ENCODE measurements at places on chromosomes 12 and 14.

- H3K36me3 ChIP-seq = no peaks in the 10 kb centered on the region
- no peaks in the 10 kb centered on the region for H3K4me1 ChIP-seq
- no peak for DNase-seq
- no peaks in the 10 kb centered on the region for H3K27me3 ChIP-seq
- H3K27ac ChIP-seq = no peak overlapping the region
- no peak overlapping the region for H3K4me3 ChIP-seq
These were observed 100.5 kb downstream of the EXOC5 start for GRCh38 chr14:57168138-57168679.

DNA sequence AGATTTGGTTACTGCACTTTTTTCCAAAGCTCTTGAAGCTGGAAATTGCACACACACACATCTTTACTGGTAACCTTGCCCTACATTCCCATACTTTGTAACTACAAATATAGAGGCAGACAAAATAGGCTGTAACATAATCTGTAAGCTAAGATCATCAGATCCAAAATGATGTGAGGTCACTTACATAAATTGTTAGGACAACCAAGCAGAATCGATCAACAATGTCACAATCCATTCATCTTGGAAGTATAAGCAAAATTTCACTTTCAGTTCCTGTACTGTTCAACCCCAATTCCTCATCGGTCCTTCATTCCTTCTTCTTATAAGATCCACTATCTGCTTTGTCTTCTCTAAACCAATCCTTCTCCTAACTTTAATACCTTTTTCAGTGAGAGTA is 72.6 kb downstream of the EPS8 start:
- H3K27ac ChIP-seq = no peak overlapping the region
- DNase-seq = no peak
- H3K27me3 ChIP-seq = no peaks in the 10 kb centered on the region
- no peak overlapping the region for H3K4me3 ChIP-seq
- peaks cover 75% of the 10 kb centered on the region for H3K4me1 ChIP-seq

DNA sequence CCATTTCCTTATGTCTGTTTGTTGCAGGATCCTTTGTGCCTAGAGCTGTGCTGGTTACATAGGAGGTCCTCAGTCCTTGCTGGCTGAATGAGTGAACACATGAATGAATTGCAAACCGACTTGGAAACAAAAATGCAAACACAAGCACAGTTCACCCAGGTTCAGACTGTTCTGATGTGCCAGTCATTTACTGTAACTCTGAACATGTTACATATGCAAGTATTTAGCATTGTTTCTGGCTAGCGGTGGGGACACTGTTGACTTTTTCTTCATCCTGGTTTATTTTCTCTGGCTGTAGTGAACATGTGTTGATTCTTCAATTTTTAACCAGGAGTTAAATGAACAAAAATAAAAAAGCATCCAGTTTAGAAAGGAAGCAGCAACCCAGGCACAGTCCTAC is 33.4 kb downstream of the TSPAN9 start:
- H3K4me1 ChIP-seq = peaks cover 15% of the 10 kb centered on the region
- DNase-seq = no peak
- no peak overlapping the region for H3K27ac ChIP-seq
- H3K36me3 ChIP-seq = peaks cover 8% of the 10 kb centered on the region

DNA sequence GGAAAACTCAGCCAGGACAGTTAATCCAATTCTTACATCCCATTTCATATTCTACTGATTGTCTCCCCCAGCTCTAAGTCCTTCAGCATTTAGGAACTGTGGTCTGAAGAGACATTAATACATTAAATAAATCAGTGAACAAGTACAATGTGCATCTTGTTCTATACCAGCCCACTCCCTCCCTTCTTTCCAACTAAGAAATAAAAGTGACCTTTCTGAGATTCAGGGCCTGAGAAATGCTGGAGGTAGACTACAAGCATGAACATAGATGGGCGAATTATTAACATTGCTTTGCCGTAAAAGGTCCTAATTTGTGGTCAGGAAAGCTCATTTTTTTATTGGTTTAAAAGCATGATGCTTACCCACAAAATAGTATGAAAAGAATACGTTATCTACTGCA is 113.1 kb downstream of the NELL2 start:
- H3K36me3 ChIP-seq = no peaks in the 10 kb centered on the region
- no peak overlapping the region for H3K27ac ChIP-seq
- H3K4me3 ChIP-seq = no peak overlapping the region
- no peak for DNase-seq

DNA sequence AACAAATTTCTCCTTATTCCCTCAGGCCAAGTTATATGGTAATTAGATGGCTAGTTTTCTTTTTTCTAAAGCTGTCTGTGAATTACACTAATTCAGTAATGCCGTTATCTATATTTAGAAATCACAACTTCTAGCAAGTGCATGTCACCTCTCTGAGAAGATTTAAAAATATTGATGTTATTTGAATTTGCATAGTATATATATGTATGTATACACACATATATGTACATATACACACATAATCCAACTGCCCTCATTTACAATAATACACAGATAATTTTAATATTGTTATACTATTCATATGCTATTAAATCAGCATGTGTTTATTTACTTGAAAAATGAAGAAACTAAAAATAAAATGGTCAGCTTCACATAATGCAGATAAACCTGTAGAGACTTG is 563.9 kb downstream of the SLC16A7 start:
- H3K27ac ChIP-seq = no peak overlapping the region
- H3K4me3 ChIP-seq = no peak overlapping the region
- no peak for DNase-seq
- H3K27me3 ChIP-seq = no peaks in the 10 kb centered on the region
- H3K36me3 ChIP-seq = no peaks in the 10 kb centered on the region

Measured in esophagus muscularis mucosa (tissue), 4 donors.